ENCODE measurements at places on chromosomes 3 and 15. TPM values are rescaled to one million over a fixed set of nuclear protein-coding genes. Genes with fewer than 3 reads are reported as not detected.
A peak's percentile ranks its signal among the peaks of the same experiment; 100 is the strongest.

GRCh38 chr3:52854013-52854412, 19.2 kb upstream of the MUSTN1 start:
- no peak overlapping the region for H3K4me3 ChIP-seq
- no peak overlapping the region for H3K27ac ChIP-seq
- H3K27me3 ChIP-seq: no peaks in the 10 kb centered on the region
- H3K4me1 ChIP-seq: no peaks in the 10 kb centered on the region
- H3K36me3 ChIP-seq: peaks cover 13% of the 10 kb centered on the region

GRCh38 chr3:115323380-115323779, 176.3 kb upstream of the ZBTB20 start:
- H3K27me3 ChIP-seq: no peaks in the 10 kb centered on the region
- no peaks in the 10 kb centered on the region for H3K36me3 ChIP-seq
- H3K27ac ChIP-seq: no peak overlapping the region
- no peak for DNase-seq
- H3K4me1 ChIP-seq: peaks cover 13% of the 10 kb centered on the region
- H3K4me3 ChIP-seq: no peak overlapping the region

The DUOXA2 gene
- total RNA-seq: not detected

The MYO5A gene
- 12.8 TPM for total RNA-seq

- H3K4me1 ChIP-seq: peaks cover 13% of the 10 kb centered on the region
- peak overlapping the region; percentile 26 for H3K4me3 ChIP-seq
- DNase-seq: peak; percentile 63
- no peaks in the 10 kb centered on the region for H3K36me3 ChIP-seq
Observed at GRCh38 chr3:97269202-97269601, 454.8 kb downstream of the EPHA6 start.

The MEGF11 gene
- total RNA-seq: 1.5 TPM

The FETUB gene
- total RNA-seq: not detected

DNA sequence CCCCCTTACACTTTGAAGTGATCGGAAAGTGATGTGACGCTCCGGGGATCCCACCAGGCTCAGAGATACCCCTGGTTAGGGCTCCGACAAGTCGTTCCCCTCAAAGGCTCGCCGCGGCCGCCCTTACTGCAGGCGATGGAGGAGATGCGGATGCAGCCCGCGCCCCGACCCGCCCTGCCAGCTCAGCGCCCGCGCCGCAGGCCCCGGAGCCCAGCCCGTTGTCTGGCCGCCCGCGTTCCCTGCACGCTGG, 228 bp downstream of the GLT8D1 start:
- H3K4me3 ChIP-seq: peak overlapping the region; percentile 100
- no peaks in the 10 kb centered on the region for H3K4me1 ChIP-seq
- DNase-seq: no peak
- H3K27ac ChIP-seq: peak overlapping the region; percentile 66
- H3K36me3 ChIP-seq: peaks cover 21% of the 10 kb centered on the region
- H3K27me3 ChIP-seq: no peaks in the 10 kb centered on the region
